ENCODE measurements at places on chromosomes 13 and 19.
A peak's percentile ranks its signal among the peaks of the same experiment; 100 is the strongest.

GRCh38 chr13:32267836-32268439 lies 47.2 kb downstream of the ZAR1L start:
- peak; percentile 52 for DNase-seq

DNA sequence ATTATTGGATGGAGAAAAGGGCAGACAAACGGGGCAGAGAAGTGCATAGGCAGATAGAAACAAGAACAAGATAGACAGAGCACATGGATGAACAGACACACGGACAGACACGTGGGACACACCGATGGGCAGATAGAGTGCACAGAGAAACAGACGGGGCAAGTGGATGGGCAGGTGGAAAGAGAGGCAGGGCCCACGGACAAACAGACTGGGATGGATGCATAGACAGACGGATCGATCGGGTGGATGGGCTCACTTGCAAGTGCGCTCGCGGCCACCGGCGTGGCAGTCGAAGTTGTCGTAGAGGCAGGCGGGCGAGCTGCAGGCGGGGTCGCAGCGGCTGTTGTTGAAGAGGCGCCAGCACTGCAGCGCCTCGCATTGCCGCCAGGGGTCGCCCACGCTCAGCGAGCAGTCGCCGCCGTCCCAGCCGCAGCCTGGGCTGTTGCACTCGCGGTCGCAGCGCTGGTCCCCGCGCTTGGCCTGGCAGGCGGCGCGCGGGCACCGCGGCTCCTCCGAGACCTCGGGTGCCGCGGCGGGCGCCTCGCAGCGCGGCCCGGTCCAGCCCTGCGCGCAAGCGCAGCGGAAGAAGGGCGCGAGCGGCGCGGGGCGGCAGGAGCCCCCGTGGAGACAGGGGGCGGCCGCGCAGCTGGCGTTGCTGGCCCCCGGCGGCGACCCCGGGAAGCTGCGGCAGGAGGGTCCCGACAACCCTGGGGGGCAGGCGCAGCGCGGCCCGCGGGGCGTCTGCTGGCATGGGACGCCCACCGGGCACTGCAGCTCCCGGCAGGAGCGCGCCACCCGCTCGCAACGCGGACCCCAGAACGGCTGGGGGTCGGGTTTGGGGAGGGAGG lies 23.3 kb downstream of the NOTCH3 start:
- peak; percentile 88 for DNase-seq

GRCh38 chr13:113540523-113540922 lies 44.0 kb upstream of the TFDP1 start:
- DNase-seq, result no peak

- DNase-seq, result no peak
Observed at GRCh38 chr19:8469613-8470368, 25.0 kb downstream of the HNRNPM start.

GRCh38 chr13:110454956-110455355 lies 106.6 kb downstream of the RAB20 start:
- DNase-seq, result no peak

GRCh38 chr13:49052813-49053212 lies 77.1 kb downstream of the FNDC3A start:
- DNase-seq, result no peak

DNA sequence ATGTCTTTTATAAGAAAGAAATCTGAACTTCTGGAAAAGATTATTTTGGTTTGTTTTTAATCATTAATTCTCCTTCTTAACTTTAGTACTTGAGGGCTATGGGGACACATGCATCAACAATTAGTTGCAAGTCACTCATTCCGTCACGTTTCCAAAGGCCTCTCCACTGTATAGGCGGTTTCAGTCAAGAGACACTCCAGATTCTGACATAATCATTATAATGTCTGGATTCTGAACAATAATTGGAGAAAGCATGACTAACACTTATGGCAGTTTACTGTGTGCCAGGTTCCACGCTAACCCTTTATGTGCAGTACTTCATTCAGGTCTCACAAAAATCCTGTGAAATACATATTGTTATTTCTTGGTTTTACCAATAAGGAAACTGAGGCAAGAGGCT lies 71.9 kb downstream of the TNFRSF19 start:
- DNase-seq, result no peak

DNA sequence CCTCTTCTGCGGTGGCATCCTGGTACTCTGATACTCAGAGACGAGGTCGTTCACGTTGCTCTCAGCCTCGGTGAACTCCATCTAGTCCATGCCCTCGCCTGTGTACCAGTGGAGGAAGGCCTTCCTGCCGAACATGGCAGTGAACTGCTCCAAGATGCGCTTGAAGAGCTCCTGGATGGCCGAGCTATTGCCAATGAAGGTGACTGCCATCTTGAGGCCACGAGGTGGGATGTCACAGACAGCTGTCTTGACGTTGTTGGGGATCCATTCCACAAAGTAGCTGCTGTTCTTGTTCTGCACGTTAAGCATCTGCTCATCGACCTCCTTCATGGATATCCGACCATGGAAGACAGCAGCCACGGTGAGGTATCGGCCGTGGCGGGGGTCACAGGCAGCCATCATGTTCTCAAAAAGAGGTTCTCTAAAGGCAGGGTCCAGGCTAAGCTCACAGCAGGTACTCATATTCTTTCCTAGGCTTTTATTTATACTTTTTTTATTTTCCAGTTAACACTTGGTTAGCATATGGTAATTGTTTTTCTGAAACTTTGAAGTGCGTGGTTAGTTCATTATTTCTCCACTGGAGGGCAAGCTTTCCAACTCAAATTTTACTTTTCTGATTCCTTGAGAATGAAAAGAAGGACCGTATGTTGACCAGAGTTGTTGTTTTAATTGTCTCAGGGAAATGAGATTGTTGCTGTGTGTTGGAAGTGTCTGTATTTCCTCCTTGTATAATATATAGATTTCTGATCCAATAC lies 72.4 kb upstream of the RGCC start:
- no peak for DNase-seq

DNA sequence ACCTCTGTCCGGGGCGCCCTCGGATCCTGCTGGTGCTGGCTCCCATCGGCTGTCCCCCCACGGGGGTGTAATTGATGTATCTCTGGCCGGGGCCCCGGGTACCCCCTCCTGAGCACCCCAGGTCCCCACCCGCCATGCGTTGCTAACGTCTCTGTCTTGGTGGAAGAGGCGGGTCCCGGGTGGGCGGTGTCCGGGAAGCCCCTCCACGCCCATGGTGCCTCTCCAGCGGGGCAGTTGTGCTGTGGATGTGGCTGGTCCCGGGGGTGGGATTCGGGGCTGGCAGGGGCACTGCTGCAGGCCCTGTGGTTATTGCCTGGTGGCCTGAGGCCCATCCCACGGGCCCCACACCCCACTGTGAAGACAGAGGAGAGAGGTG lies 4.9 kb downstream of the DIRAS1 start:
- no peak for DNase-seq

Measured in activated CD4-positive, CD25-positive, alpha-beta regulatory T cell treated with anti-CD3 and anti-CD28 coated beads, Interleukin-2, amount 50 U/mL, for 72 hours (primary cell).